ENCODE measurements at places on chromosomes 7 and 10. TPM values are rescaled to one million over a fixed set of nuclear protein-coding genes. Genes with fewer than 3 reads are reported as not detected.

Gene UFSP1
- total RNA-seq, result 4.8 TPM

Gene STEAP1
- total RNA-seq, result 2.4 TPM

Gene NPTX2
- total RNA-seq, result 17.0 TPM

Gene ADARB2
- total RNA-seq, result 3.7 TPM

Gene MYL7
- 1.6 TPM for total RNA-seq

Gene ASB4
- total RNA-seq, result 0.07 TPM

Gene ZRANB1
- 13.9 TPM for total RNA-seq

Gene EEPD1
- total RNA-seq, result 7.8 TPM

Gene LBX1
- not detected for total RNA-seq

Gene CFAP70
- 0.31 TPM for total RNA-seq

DNA sequence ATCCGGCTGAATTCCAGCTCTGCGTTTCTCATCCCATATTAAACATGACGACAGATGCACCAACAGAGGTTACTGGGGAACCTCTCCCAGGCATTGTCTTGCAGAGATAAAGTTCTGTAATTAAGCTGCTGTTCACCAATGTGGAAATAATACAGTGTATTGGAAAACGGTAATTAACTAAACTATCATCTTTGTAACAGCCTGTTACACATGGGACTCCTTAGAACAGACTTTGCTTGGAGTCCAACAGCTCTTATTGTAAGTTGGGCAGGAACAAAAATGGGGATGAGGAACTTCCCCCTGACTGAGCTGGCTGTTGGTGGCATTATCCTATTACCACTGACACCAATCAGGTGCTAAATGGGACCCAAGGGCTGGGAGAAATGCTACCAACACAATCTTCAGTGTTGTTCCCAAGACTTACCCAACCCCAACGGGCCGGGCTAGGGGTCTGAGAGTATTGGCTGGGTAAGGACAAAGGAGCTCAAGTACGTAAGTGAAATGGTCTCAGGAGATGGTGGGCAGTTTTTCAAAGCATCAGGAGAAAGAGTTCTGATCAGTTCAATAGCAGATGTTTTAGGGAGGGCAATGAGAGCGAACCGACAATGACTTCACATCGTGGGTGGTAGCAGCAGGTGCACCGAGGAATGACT lies 759.4 kb downstream of the GRID1 start:
- DNase-seq, result no peak

DNA sequence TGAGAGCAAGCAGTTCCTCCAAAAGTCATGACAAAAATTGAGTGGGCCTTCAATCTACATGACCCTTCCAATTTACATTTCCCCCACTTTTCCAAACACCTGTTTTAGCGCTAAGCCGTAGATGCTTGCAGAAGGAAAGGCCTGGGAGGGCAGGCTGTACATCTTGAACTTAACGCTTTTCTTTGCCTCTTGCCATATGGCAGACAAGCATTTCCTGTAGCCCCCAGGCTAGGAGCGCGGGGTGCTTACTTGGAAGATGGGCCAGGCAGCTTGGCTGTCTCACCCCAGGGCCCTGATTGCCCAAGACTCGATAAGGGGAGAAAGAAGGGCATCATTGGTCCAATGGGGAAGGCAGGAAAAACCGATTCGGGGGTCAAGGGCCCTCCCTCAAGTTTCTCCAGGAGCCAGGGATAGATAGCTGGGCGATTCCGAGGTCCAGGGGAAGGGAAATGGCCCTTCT lies 1.8 kb downstream of the HOXA10 start:
- DNase-seq, result no peak

- peak; percentile 38 for DNase-seq
Observed at GRCh38 chr7:129777993-129778769, 166.7 kb downstream of the NRF1 start.

DNA sequence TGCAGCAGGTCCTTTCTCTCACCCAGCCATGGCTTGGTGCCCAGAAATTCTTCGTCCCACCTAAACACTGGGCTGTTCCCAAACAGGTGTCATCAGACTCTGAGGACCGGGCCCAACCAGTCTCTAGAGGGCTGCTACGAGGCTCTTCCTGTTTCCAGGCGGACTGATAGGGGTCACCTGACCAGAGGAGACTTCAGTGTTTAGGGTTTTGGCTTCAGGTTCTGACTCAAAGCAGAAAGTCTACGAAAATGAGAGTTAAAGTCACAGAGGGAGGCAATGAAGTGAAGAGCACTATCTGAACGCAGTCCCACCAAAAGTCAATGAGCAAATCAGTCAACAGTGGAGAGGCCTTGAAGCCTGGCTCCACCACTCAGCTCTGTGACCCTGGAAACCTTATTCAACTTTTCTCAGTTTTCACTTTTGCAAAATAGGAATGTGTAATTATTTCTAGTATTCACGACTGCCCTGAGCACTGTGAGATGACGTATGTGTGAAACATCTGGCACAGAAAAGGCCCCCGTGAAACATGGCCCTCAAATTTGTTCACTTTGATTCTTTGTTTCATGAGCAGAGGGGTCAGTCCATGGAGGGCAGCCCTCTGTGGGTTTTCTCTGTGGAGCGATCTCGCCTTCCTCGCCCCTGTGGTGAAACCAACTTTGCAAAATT lies 189.9 kb upstream of the PDE1C start:
- no peak for DNase-seq

DNA sequence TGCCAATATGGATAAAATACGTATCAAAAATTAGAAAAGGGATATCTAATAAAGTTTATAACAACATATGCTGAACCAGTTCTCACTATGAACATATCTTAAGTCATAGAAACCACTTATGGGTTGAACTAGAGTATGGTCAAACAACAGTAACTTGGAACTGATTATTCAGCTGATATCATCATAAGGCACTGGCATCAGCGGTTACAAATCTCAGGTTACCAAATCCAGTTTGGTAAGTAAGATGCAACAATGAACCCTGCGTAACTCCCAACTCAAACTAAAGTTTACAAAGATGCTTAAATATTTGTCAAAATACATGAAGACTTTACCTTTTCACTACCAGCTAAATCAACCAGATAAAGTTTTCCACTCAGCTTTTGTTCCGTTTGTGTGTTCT lies 19.3 kb downstream of the KIF5B start:
- DNase-seq, result no peak

- DNase-seq, result no peak
Observed at GRCh38 chr10:37667736-37668135, 189.7 kb downstream of the ZNF248 start.

- no peak for DNase-seq
Observed at GRCh38 chr10:35020481-35020880, 69.7 kb downstream of the CUL2 start.

GRCh38 chr7:12623885-12624498 lies 53.5 kb downstream of the SCIN start:
- DNase-seq, result no peak

GRCh38 chr7:27213433-27214238 lies 13.7 kb upstream of the HOXA13 start:
- DNase-seq, result no peak

GRCh38 chr10:48551861-48552591 lies 52.8 kb downstream of the ARHGAP22 start:
- DNase-seq, result peak; percentile 43

DNA sequence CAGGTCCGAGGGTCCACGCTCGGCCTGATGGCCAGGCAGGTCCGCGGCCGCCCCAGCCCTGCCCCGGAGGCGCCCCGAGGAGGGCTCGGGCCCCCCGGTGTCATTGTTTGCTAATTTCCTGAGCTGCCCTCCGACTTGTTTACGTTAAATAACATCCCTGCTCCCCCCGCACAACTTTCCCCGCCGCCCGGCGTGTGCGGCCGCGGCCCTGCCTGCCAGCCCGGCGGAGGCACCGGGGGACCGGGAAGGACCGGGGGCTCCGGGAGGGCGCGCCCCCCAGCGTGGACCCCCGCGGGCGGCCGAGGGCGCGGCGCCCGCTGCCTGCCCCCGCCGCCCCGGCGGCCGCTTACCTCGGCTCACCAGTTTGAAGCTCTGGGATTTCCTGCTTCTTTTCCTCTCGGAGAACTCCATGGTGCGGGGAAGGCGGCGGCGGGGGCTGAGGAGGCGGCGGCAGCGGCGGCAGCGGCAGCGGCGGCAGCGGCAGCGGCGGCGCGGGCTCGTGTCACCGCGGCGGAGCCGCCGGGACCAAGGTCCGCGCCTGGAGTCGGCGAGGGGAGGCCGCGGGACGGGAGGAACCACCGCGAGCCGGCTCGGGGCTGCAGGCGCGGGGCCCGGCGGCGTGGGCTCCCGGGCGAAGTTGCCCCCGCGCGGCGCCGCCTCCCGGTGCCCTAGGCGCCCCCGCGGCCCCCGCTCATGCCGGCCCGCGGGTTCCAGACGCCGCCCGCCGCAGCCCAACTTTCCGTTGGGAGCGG lies 515 bp downstream of the BEND7 start:
- peak; percentile 38 for DNase-seq

DNA sequence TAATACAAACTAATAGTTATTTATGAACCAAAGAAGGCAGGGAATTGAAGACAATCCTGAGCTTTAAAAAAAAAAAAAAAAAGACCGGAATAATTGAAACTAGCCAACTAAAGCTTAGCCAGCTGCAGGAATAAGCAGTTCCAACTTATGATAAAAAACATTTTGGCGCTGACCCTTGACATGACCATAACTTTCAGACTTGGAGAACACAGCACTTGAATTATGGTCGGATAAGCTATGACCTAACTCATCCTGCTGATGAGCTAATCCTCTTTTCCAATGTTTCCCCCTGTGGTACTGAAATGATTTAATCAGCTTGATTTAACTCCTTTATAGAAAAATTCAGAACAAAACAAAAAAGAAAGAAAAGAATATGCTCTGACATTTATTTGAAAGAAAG lies 181.8 kb downstream of the DGKB start:
- DNase-seq, result no peak

- DNase-seq, result no peak
Observed at GRCh38 chr7:2032030-2032875, 200.5 kb downstream of the MAD1L1 start.

DNA sequence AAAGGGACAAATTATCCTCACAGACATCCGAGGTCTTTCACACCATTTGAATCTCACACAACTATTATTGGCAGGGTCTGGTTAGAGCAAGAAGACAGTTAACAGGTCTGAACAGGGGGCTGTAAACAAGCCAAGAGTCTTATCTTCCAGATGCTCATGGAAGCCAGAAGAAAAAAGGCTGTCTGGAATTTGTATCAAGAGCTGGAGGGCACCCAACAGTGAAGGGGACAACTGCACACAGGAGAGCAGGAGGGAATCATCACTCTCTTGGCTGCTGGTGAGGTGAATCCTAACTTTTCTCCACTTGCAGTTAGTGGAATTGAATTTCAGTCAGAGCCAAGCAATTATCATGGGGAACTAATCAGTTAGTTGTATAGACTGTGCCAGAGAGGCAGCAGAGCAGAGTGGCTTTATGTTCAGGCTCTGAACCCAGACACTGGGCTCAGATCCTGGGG lies 880.2 kb upstream of the AUTS2 start:
- no peak for DNase-seq

DNA sequence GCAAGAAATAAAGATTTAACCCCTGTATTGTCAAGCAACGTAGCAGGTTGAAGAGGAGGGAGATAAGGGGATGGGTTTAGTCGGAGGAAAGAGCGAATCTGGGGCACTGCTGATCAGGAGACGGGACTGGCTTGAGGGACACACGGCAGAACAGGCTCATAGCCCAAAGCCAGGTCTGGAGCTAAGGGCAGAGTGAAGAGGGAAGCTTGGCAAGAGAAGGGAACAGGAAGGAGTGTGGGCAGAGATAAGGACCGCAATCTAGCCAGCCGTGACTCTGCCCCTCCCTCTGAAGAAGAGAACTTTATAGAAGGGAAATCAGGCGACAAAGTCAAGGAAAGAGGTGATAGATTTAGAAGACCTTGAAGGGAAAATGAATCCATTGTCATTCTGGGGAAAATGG lies 67.6 kb downstream of the CAV1 start:
- no peak for DNase-seq

GRCh38 chr7:7146837-7147236 lies 35.5 kb upstream of the C1GALT1 start:
- DNase-seq, result no peak
